ENCODE measurements at places on chromosomes 16 and 17.

- ATAC-seq: peak; percentile 73
Measured at GRCh38 chr17:39197380-39198185, at the start of gene CACNB1. Gene CACNB1 (minus strand): TSS chr17:39197669. CDS start chr17:39197495, 174 bp downstream.

- ATAC-seq: peak; percentile 11
Measured at GRCh38 chr17:41800601-41801373, 11.0 kb downstream of the P3H4 start.

DNA sequence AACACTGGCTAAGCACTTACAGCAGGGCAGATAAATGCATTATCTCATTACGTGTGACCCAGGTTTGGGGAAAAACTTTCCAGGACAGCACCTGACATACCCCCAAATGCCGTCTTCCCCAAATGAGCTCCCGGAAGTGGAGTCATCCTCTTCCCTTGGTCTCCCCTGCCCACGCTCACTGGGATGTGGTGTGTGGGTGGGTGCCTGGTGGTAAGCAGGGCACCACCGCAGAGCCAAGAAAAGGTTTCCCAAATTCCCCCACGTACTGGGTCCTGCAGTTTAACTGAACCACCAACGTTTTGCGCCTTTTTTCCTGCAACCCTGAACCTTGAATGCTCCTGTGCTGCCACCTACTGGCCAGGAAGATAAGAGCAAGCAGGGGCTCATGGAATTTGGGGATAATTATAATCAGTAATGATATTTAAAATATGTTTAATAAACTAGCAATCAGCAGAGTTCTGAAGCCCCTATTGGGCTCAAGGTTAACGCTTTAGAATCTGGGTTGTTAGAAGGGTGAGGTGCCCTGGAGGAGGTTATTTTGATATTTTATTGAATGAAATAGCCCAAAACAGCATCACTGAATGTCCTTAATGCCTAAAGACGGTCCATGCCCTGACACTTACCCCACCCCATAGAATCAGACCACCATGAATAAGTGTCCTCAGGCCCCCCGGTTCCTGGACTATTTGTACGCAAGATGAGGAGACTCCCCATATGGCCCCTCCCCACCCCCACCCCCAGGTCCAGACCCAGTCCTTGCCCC lies 8.0 kb downstream of the SPPL2C start:
- ATAC-seq: peak; percentile 70

GRCh38 chr17:47352848-47353247 lies 29.1 kb downstream of the EFCAB13 start:
- ATAC-seq: no peak

GRCh38 chr16:49799172-49799571 lies 56.7 kb downstream of the ZNF423 start:
- ATAC-seq: no peak

DNA sequence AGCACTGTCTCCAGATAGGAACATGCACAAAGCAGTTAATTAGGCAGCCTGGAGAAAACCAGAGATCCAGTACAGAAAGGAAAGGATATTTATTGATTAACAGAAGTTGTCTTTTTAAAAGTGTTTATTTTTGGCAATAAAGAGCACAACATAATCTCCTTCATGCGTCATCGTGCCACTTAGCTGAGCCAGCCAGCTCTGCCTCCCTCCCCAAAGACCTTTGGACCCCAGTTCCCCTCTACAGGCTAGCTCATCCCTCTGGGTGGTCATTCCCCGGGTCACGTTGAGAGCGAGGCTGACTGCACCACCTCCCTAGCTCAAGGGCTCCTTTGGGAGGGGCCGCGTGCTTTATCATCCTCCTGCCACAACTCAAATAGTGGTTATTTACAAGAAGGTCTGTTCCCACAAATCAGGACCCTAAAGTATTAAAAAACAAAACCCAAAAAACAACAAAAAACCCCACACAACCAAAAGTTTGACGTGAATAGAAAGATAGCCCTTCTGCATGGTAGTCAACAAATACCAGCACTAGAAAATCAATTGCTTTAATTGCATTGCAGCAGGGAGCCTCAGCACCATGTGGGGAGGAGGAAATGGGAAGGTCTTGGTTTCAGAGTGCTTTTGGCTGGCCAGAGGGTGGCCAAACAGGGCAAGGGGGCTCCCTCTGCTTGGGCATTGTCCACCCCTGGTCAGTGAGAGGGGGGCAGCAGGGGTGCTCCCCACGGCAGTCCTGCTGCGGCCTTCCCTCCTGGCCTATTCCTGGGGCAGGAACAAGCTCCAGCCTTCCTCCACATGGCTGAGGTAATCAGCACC lies 9.6 kb downstream of the POLR2C start:
- no peak for ATAC-seq

- no peak for ATAC-seq
Measured at GRCh38 chr17:28173801-28174200, 131.3 kb downstream of the NLK start.

DNA sequence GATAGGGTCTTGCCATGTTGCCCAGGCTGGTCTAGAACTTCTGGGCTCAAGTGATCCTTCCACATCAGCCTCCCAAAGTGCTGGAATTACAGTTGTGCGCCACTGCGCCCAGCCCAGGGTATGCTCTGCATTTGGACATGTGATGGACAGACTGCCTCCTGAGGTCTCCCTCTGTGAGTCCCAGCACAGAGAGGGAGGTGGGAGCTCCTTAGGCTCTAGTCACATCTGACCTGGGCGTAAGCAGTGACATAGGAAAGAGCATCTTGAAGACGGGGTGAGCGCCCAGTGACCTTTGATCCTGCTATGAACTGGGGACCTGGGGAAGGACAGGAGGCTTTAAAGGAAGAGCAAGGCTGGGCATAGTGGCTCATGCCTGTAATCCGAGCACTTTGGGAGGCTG lies 2.2 kb upstream of the GFAP start:
- no peak for ATAC-seq

GRCh38 chr17:7484919-7485377 lies 782 bp downstream of the POLR2A start:
- no peak for ATAC-seq

GRCh38 chr16:12215277-12216105 lies 239.0 kb downstream of the SNX29 start:
- ATAC-seq: no peak

GRCh38 chr16:65668064-65668595 lies 546.3 kb upstream of the CDH11 start:
- ATAC-seq: no peak

- no peak for ATAC-seq
Measured at GRCh38 chr17:36935671-36936454, 1.4 kb upstream of the LHX1 start.

DNA sequence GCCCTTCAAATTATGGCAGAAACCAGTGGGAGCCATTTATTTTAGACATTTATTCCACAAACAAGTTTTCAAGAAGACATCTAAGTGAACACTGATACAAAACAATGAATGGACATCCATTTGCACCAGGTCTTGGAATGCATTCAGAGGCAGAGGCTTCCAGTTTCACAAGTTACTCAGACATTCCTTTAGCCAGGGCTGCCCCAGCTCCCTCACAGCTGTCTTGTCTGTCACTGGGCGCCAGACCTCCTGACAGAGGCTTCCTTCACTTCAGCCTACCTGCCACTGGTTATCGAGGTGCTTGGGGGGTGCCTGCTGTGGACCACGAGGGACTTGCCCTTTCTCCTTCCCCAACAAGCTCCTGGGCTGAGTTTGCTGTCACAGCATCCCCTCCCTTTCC lies 19.2 kb downstream of the AQP8 start:
- ATAC-seq: no peak

DNA sequence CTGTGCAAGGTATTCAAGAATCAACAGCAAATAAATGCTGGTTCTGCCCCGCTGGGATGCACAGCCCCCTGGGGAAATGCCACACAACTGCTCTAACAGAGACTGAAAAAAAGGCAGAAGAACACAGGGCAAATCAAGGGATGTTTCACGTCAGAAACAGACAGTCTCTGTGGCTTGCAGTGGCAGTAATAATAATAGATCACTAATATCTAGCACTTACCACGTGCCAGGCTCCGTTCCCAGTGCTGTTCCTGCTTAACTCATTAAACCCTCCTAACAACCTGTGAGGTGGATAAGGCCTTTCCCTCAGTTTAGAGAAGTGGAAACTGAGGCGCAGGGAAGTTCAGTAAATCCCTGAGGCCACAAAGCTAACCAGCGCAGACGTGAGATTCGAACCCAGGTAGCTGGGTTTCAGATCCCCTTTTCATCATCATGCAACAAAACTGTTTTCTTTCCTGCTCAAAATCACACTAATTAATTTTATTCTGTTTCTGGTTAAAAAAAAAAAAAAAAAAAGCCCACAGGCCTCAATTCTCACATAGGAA lies 36.7 kb downstream of the ARHGAP17 start:
- ATAC-seq: no peak

DNA sequence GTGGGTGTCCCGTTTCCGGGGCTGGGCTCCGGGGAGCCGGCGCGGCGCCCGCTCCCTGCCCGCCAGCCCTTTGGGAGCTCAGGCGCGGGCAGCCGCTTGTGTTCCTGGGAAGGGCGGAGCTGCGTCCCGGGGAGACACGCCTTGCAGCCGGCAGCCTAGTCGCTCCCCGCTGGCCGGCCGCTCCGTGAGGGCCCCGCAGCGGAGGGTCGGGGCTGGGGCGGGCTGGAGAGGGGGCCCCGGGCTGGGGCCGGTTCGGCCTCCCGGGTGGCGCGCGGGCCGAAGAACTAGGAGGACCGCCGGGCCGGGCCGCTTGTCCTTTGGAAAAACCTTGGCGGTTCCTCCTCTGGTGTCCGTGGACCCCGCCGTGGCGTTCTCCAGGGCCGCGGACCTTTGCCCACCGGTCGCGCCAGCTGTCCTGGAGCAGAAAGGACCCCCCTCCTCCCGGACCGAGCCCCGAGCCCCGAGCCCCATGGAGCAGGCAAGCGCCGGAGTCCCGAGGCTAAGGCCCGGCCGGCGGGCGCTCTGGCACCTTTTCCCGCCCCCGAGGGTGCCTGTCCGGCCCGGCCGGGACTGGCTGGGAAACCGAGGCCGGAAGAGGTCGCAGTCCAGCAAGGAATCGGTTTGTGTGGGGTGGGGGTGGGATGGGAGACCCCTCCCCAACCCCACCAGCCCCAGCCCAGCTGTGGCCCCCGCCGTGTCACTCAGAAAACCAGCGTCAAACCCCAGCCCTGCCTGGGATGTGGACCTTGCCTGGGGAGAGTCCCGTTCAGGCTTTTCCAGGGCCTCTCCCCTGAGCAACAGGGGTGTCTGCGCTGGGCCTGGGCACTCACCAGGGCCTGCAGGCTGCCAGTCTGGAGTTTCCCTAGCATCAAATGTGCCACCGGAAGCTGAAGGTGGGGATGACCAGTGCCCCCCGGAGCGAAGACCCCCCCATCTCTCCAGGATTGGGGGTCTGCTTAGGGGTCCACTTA lies 6.8 kb upstream of the TBC1D3B start:
- ATAC-seq: no peak

DNA sequence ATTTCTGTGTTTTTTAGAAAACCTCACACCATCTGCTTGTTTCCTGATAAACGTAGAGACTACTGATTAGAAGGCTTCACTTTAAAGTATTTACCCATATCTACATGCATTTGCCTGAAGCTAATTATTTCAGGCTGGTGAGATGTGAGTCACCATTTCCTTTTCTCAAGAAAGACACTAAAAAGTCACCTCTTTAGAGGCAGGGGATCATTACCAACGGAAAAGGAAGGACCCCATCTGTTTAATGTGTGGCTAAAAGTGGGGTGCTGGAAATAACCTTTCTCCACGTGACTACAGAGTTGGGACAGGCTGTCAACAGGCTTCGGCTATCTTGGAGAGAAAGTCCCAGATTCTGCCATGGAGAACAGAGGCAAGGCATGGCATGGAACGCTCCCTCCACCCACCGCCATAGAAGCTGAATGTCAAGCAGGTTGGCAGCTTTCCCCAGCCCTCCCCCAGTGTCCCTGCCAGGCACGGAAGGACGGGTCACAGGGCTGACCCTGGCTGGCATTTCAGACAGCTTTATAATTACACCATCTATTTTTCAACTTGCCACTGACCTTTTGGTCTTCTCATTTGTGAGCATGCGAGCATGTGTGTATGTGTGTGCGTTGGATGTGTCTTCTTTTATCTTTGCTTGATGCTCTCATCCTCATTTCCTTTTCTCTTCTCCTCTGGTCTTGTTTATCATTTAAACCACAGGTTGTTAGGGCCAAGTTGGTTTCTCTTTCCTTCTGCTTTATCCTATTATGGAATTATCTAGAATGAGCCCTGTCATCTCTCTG lies 157.0 kb downstream of the CPPED1 start:
- peak; percentile 84 for ATAC-seq

- no peak for ATAC-seq
Measured at GRCh38 chr17:64056269-64057005, 36.0 kb upstream of the ICAM2 start.

GRCh38 chr17:75637143-75637538 lies 3.9 kb downstream of the SMIM5 start:
- no peak for ATAC-seq

- ATAC-seq: peak; percentile 88
Measured at GRCh38 chr17:66381701-66382362, 79.4 kb downstream of the PRKCA start.

DNA sequence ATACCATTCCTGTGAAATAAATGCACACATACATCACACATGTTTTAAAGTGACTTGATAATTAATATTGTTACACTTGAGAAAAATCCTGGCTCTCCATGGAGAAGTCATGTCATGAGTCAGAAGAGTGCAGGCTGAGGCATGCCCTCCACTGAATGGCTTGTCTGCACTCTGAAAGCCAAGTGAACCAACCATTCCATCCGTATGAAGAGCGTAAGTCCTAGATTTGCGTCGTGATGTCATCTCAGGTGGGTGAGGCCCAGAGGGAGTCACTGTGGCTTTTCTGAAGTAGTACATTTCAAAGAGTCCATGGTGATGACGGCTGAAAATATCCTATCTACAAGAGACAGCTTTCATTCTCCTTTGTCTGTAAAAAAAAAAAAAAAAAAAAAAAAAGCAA lies 83.5 kb upstream of the IRX5 start:
- no peak for ATAC-seq

- no peak for ATAC-seq
Measured at GRCh38 chr16:78290395-78290794, 190.9 kb downstream of the WWOX start.

- ATAC-seq: no peak
Measured at GRCh38 chr17:58320570-58321323, 7.8 kb downstream of the TSPOAP1 start.

DNA sequence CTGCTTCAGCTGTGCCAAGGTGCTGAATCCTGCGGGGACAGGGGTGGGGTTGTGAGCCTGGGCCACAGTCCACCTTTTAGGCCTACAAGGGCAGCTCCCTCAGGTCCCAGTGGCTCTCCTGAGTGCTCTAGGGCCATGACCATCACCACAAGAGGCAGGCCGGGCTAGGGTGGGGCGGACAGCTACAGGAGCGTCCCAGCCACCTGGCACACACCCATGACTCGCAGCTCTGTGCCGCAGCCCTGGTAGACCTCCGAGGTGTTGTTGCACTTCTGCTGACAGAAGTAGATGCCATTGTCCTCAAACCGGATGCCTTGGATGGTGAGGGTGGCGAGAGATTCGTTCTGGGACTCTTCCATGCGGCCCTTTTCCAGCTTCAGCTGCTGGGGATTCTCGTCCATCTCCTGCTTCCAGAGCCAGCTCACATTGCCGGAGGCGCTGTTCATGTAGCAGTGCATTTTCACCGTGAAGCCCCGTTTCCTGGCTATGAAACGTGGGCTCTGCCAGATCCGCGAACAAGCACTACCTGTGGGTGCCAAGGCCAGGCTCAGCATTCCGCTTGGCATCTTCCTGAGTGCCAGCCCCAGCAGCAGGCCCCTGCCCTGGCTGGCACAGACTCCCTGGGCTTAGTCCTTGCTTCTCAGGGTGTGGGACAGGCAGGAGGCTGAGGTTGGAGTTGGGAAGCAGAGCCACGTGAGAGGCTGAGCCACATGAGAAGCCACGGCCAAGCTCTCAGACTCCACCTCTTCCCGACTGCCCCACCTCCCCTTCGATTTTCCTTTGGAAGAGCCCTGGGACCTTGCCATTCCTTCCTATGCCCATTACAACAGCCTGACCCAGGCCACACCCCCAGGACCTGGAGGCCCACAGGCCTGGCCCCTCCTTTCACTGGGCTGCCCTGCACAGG lies 2.0 kb downstream of the CD79B start:
- no peak for ATAC-seq

- ATAC-seq: no peak
Measured at GRCh38 chr16:48680881-48681280, 70.9 kb upstream of the N4BP1 start.

Measured in activated T-helper 17 cell treated with anti-CD3 and anti-CD28 coated beads, Interleukin-2, amount 50 U/mL, for 72 hours (primary cell).